ENCODE measurements at places on chromosomes 6 and 20.

DNA sequence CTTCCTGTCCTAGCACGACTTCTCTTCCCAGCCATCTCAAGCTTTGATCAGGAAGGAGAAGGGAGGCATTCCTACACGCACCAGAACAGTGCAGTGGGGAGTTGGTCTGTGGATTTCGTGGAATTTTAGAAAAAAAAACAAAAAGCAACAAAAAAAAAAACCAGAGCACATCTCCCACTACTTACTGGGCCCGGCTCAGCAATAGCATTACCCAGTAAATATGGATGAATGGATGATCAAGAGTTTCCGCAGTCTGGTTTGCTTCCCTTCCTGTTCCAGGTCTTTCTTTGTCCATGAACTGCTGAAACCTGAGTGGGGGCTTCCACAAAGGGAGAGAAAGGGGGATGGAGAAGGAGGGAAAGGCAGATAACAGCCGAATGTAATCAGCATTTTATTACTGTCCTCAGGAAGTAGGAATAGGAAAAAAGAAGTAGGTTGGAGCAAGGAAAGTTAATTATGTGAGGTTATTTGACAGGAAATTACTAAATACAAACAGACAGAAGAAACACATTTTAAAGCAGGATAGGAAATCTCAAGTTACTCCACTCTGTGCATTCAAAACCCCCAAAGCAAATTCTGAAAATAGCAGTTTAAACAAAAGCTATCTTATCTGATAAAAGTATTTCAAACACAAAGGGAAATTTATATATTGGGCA is 349.0 kb downstream of the PRL start:
- peak; percentile 80 for DNase-seq

DNA sequence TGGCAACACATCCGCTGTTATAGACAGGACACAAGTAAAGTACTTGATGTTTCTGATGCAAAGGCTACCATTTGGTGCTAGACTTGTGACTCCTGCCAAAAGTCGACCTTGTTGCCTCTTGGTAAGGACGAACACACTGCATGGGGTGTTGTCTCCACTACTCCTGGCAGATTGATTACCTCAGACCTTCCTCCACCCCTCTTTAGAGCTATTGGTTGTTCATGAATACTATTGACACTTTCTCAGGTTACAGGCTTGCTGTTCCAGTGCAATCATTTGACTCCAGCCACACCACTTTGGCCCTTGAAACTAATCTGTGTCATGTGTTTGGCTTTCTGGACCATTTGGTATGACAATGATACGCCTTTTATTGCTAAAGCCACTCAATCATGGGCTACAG is 62.3 kb downstream of the TRMT11 start:
- no peak for DNase-seq

DNA sequence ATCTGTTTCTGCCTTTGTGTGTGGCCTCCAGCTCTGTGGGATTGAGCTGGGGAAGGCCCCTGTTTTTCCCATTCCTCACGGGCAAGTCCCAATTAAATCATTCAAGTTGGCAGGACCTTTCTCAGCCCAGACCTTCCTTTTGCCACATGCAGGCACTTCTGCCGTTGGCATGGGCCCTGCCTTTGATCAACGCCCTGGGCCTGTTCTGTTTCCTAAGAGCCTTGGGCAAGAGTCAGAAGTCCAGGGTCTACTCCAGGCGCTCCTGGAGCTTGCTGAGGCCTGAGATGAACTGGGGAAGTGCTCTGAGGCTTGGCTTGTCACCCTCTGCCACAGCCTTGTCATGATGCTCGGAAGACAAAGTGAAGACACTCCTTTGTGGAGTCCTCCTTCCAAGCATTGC is 7.1 kb downstream of the IP6K3 start:
- DNase-seq: no peak

GRCh38 chr20:62616728-62617621 is 25.3 kb upstream of the SLCO4A1 start:
- DNase-seq: peak; percentile 79

DNA sequence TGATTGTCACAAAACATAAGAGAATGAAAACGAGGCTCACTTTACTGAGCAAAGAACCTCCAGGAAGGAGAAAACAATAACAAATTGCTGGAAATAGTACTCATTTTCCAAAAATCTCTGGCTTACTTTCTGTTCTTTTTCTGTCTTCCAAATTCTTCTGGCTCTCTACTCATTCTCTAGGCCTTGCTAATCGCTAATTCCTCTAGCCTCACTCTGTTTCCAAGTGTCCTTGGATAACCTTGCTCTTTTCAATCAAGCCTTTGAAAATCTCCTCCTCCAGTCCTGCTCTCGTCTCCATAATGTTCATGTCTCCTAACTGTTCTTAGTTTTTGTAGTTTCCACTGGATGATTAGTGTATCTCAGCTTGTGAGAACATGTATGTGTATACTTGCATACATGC is 96.2 kb upstream of the MAP7 start:
- DNase-seq: no peak

- DNase-seq: no peak
Measured at GRCh38 chr6:30767158-30767943, 23.0 kb upstream of the IER3 start.

DNA sequence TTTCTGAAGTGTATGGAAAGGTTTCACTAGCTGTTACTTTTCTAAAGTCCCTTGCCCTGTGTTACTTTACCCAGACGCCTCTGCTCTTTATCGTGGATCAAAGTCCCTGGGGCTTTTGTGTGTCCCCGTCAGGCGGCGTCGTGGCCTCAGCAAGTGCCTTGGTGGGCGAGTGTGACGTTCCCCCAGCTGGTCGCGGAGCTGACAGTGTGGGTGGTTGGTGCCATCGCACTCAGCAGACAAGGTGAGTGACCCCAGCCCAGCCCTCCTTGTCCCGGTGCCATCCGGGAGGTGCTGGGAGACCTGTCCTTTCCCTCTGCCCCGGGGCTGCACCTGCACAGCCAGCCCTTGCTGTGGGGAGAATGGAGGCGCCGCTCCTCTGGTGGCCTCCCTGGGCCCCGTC is 27.3 kb upstream of the TCFL5 start:
- no peak for DNase-seq

DNA sequence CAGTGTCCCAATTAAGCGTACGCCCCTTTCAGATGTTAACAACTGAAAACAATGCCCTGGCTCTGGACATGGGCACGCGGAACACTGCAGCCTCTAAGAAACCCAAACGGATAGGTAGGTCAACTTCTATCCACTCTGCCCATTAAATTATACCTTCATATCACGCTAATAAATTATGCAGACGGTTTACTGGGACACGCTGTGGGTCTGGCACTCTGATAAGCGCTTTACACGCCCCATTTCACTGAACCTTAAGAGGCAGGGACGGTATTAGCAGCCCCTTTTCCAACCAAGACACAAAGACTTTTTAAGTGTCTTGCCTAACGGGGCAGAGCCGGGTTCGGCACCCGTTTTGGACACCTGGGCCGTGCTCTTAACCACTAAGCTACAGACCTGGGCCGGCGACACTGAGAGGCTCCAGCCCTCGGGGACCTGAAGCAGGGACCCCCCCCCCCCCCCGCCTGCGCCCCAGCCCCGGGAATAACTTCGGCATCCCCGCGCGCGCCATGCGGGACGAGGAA is 744 bp downstream of the STAU1 start:
- peak; percentile 22 for DNase-seq

DNA sequence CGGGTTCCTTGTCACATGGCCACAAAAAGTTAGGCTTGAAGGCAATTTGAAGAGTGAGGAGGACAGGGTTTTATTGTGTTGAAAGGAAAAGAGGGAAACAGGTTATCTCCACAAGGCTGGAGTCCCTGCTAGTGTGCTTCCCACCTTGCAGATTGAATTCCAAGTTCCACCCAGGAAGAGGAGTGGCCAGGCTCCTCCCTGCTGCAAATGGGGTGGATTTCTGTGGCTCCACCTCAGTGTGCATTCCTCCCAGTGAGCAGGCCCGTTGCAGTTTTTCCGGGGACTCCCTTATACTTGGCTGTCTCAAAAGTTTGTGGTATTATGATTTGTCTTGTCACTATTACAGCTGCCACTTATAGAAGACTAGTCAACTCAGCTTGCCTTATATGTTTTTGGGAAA is 281.8 kb upstream of the PLCB4 start:
- no peak for DNase-seq

DNA sequence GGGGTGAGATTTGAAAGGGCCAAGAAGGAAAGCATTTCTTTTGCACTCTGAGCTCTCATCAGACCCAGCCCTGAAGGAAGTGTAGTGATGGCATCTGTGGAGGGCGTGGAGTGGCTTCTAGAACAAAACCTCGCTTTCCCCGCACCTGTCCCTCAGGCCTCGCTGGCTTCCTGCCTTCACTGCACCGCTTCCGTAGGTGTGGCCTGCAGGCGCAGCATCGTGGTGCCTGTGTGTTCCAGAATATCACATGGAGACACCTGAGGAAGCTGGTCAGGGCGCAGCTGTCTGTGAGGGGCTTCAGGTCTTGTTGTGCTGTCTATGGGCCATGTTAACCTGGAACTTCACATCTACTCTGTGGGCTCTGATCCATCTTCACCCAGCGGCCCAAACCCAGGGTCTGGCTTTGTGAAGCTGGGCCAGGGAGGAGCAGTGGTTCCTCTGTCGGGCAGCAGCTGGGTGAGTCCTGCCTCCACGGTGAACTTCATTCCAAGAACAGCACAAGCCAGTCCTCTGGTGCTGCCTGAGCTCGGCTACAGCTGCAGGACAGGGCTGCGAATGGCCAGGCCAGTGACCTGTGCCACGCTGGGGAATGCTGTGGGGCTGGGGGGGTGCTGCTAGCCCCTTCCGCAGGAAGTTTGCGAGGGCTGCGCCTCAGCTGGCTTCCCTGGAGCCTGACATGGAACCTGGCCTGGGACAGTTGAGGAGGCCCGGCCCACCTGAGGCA is 40.9 kb downstream of the DSTN start:
- DNase-seq: no peak

DNA sequence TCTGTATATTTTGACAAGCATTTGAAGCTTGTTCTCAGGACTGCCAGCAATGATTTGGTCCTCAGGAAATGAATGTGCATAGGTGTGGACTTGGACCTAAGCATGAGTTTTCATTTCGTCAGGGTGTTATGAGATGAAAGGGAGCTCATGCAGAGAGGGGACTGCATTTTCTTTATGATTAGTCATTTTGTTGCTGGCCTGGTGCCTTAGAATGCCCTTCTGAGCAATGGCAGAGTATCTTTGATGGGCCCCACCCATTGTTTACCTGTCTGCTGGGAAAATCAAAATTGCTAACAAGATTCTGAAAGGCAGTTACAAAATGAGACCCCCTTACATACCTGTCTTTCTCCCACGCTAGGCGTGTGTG is 51.5 kb upstream of the MTHFD1L start:
- DNase-seq: no peak
